ENCODE measurements at places on chromosomes 7 and 10.

GRCh38 chr7:112596981-112597380, 116.2 kb downstream of the LSMEM1 start:
- H3K4me1 ChIP-seq = no peaks in the 10 kb centered on the region
- H3K27ac ChIP-seq = no peak overlapping the region

DNA sequence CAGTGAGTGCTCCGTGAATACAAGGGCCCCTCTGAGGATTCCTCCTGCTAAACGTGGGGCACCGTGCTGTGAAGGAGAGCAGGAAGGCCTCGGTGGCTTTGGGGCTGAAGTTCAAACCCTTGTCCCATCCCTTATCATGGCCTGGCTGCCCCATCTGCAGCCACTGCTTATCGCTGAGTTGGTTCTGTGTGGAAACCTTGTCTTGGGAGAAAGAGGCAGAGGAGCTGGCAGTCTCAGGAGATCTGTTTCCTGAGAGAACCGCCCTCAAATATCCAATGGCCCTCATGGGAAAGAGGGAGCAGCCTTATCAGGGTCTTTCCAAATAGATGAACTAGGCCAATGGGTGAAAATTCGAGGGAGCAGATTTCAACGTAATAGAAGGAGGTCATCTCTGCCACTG, 52.0 kb upstream of the NRF1 start:
- H3K27ac ChIP-seq = no peak overlapping the region
- no peak for DNase-seq
- no peaks in the 10 kb centered on the region for H3K36me3 ChIP-seq
- no peaks in the 10 kb centered on the region for H3K27me3 ChIP-seq
- no peak overlapping the region for H3K4me3 ChIP-seq
- H3K4me1 ChIP-seq = peaks cover 29% of the 10 kb centered on the region

- peaks cover 17% of the 10 kb centered on the region for H3K4me1 ChIP-seq
- H3K27me3 ChIP-seq = no peaks in the 10 kb centered on the region
- DNase-seq = no peak
- H3K27ac ChIP-seq = no peak overlapping the region
- no peaks in the 10 kb centered on the region for H3K36me3 ChIP-seq
- H3K4me3 ChIP-seq = no peak overlapping the region
Measured at GRCh38 chr10:106296750-106297392, 867.6 kb downstream of the SORCS1 start.

DNA sequence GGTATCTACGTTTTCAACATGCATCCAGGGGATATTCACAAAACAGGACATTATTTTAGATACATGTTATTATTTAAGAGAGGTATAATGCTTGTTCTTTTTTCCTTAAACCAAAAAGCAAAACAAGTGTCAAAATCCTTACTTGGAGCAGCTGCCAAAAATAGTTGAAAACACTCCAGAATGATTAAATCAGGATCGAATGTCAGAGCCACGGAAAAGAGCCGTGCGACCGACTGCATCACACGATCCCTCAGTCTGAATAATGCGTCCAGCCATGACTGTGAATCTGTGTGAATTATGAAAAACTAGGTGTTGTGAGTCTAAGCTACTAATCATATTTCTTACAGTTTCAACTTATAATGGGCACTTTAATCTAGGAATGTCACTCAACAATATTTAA, 126.0 kb downstream of the PARD3 start:
- H3K27ac ChIP-seq = no peak overlapping the region
- peaks cover 13% of the 10 kb centered on the region for H3K36me3 ChIP-seq
- peaks cover 21% of the 10 kb centered on the region for H3K4me1 ChIP-seq
- no peak overlapping the region for H3K4me3 ChIP-seq
- H3K27me3 ChIP-seq = no peaks in the 10 kb centered on the region
- no peak for DNase-seq

Measured in WTC11 (cell line).